Fibroblast of the aortic adventitia (primary cell): ENCODE measurements at places on chromosomes 2 and 18. TPM values are rescaled to one million over a fixed set of nuclear protein-coding genes. Genes with fewer than 3 reads are reported as not detected.

Gene TRAPPC8
- total RNA-seq = 18.8 and 48.5 TPM in 2 replicates

Gene NPHP1
- 11.8 and 11.9 TPM in 2 replicates for total RNA-seq

Gene DHRS9
- total RNA-seq = 0.36 TPM in 1 of 2 replicates, not detected in the other

Gene DCDC2C
- not detected in 2 replicates for total RNA-seq

Gene SLC23A3
- total RNA-seq = 1.6 and 3.1 TPM in 2 replicates

Gene ITPRIPL1
- total RNA-seq = 2.5 and 3.4 TPM in 2 replicates

Gene NEU2
- total RNA-seq = not detected in 2 replicates

Gene PID1
- 0.57 and 13.0 TPM in 2 replicates for total RNA-seq

Gene ELOA2
- total RNA-seq = not detected in 2 replicates

Gene BBS5
- total RNA-seq = 4.0 and 7.3 TPM in 2 replicates

Gene IL36RN
- not detected in 2 replicates for total RNA-seq

Gene OXER1
- total RNA-seq = 0.27 TPM in 1 of 2 replicates, not detected in the other

Gene CFAP53
- total RNA-seq = 0.27 and 0.57 TPM in 2 replicates
